ENCODE measurements at places on chromosomes 1 and 21. TPM values are rescaled to one million over a fixed set of nuclear protein-coding genes. Genes with fewer than 3 reads are reported as not detected.

Gene ATP1A2
- total RNA-seq, result 2.6 TPM

Gene TPTE
- not detected for total RNA-seq

Gene UMODL1
- 0.90 TPM for total RNA-seq

Gene CEP85
- 15.9 TPM for total RNA-seq

Gene SDHB
- total RNA-seq, result 163 TPM

Gene EXO1
- total RNA-seq, result 7.4 TPM

Gene SLAMF8
- total RNA-seq, result 5.9 TPM

Gene FMO3
- total RNA-seq, result 0.22 TPM

Gene SLC1A7
- total RNA-seq, result 0.93 TPM

Measured in mucosa of descending colon (tissue), 3 donors.